ENCODE measurements at places on chromosomes 4 and X.

DNA sequence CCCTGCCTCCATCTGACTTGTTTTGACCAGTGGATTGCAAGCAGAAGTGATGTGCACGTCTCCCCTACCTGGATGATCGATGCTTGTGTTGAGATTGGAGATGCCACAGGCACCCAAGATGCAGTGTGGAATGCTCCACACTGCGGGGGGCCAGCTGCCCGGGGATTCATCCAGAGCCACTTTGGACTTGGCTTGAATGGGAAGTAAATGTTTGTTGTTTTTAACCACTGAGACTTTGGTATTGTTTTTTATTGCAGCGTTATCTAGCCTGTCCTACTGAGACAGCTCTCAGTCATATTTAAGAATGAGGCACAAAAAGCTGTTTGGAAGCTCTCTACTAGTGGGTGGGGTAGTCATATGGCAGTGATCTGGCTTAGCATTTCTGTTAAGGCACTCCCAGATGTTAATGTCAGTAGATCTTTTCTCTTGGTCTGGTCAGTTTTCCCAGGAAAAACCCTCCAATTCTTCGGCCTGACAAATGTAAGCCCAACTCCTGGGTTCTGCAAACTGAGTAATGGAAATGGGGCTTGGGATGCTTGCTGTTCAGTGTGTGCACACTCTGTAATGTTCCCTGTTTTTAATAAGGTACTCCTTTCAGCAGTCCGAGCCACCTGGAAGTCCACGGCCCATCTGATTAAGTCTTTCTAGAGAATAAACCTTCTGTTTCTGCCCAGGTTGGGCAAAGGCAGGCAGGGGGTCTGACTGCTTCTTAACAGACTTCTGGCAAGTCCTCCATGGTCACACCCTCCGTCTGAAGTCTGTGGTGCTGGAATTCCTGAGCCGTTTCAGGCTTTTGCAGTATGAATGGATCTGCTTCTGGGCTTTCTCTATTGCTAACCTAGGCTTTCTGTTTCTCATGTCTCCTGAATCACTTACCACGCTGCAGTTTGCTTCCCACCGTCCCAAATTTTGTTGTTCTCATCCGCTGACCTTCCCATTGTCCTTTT is 74.8 kb downstream of the WWC2 start:
- DNase-seq, result no peak

GRCh38 chr4:56732301-56732700 is 51.2 kb upstream of the HOPX start:
- DNase-seq, result no peak

DNA sequence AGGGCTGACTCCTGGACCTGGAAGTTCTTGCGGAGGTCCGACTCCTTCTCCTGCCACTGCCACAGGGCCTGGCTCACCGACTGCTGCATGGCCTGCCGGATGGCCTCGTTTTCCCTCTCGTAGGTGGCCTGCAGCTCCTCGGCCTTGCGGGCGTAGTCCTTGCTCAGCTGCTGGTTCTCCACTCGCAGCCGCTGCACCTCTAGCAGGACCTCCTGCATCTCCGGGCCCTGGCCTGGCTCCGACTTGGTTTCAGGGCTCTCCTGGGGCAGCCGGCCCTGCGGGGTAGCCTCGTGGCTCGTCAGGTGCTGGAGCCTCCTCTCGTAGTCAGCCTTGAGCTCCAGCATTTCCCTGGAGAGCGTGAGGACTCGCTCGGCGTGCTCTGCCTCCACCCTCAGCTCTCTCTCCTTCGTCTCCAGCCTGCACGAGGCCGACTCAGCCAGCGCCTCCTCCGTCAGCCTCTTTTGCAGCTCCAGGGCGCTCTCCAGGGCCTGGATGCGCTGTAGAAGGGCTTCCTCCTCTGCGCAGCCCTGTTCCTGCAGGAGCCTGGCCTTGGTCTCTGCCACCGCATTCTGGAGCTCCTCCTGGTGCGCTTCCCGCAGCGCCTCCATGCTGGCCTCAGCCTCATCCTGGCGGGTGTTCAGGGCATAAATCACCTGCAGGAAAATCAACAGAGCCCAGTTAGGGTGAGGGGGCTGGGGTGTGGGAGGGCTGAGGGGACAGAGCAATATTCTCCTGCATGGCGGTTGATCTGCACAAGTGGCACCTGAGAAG is 72.2 kb downstream of the FAM184B start:
- no peak for DNase-seq

- DNase-seq, result no peak
Measured at GRCh38 chr4:4853371-4853823, 6.1 kb upstream of the MSX1 start.

- no peak for DNase-seq
Measured at GRCh38 chr4:42708625-42709024, 51.7 kb upstream of the ATP8A1 start.

GRCh38 chr4:12165616-12166015 is 736.9 kb upstream of the HS3ST1 start:
- no peak for DNase-seq

DNA sequence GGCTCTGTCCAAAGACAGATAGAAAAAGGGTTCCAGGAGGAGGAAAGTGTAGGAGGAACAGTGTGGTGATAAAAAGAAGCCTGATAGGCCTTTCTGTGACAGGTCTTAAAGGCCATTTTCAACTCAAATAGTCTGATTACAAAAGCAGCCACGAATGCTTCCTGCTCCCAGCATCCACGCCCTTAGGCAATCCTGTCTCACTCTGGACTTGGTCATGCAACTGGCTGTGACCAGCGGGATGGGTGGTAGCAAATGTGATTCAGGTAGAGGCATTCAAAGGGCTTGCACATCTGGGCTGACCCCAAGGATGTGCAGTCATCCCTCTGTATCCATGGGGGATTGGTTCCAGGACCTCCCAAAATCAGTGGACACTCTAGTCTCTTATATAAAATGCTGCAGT is 14.4 kb upstream of the SEPSECS start:
- DNase-seq, result no peak

DNA sequence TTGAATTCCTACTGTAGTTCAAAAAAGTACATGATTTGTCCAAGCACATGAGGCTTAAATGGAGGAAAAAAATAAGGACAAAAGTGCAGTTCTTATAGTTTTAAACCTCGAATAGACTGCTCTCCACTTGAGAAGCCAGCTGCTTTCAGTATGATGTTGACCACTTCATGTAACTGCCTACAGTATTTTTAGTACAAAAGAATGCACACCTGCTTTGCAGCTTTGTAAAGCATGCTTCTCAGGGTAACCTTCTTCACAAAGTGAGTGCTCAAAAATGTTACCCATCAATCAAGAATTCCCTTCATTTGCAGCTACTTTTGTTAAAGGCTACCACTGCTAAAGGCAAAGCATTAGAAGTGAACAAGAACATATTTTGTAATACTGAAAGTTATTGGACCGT is 83.4 kb upstream of the FAM47B start:
- DNase-seq, result peak; percentile 38

GRCh38 chrX:22803353-22803752 is 196.4 kb upstream of the DDX53 start:
- no peak for DNase-seq

DNA sequence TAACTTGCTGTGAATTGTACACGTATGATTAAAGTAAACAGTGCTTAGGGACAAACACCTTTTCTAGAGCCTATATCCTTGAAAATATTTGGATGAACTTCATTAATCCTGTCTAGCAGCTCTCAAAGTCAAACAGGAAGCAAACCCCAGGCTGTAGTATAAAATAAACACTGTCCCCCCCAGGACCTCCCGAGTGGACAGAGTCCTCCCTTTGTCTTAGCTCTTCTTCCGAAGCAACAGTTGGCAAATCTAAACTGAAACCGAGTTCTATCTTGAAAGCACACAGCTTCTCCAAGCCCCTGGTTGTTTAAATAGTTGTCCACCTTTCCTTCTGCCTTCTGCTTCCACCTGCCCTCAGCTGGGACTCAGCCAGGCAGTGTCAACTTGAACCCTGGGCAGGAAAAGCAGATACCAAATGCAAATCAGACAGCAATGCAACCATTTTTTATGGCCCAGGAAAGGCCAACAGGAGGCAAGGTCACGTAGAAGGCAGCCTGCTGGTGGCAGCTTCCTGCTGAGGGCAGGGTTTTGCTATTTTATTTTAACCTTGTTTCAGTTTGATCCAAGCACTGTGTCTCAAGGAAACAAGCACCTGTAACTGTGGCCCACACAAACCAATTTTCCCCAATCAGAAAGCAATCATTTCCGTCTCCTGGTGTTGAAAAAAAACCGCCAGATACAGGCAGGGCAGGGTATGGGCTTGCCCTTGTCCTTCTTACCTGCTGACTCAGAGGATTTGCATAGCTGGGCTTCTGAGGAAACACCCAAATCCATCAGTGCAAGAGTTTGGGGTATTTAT is 110.3 kb upstream of the KIT start:
- peak; percentile 43 for DNase-seq

DNA sequence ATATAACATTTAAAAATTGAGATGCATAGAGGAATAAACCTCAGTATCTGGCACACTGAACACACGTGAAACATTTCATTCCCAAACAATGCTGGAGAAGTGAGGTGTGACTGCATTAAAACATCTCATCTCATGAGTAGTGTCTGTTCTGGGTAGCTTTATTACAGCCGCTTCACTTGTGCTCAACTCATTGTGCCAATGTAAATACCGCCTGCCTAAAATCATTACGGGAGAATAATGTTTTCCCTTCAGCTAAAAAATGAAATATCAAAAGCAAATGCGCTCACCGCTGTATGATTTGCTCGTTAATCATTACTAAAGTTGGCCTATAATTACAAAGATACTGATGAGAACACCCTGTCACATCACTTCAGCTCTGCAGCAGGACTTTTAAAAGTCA is 110.2 kb upstream of the PRPS2 start:
- no peak for DNase-seq

GRCh38 chrX:78330068-78330467 is 2.7 kb upstream of the CYSLTR1 start:
- DNase-seq, result no peak

DNA sequence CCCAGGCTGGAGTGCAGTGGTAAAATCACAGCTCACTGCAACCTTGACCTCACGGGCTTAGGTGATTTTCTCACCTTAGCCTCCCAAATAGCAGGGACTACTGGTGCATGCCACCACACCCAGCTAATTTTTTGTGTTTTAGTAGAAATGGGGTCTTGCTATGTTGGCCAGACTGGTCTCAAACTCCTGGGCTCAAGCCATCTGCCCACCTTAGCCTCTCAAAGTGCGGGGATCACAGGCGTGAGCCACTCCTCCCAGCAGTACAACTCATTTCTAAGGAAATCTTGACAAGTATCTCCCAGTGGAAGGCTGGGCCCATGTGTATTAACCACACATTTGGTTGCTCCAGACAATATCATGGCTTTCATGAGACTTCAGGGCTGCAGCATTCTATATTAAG is 20.4 kb upstream of the PDLIM5 start:
- DNase-seq, result no peak

DNA sequence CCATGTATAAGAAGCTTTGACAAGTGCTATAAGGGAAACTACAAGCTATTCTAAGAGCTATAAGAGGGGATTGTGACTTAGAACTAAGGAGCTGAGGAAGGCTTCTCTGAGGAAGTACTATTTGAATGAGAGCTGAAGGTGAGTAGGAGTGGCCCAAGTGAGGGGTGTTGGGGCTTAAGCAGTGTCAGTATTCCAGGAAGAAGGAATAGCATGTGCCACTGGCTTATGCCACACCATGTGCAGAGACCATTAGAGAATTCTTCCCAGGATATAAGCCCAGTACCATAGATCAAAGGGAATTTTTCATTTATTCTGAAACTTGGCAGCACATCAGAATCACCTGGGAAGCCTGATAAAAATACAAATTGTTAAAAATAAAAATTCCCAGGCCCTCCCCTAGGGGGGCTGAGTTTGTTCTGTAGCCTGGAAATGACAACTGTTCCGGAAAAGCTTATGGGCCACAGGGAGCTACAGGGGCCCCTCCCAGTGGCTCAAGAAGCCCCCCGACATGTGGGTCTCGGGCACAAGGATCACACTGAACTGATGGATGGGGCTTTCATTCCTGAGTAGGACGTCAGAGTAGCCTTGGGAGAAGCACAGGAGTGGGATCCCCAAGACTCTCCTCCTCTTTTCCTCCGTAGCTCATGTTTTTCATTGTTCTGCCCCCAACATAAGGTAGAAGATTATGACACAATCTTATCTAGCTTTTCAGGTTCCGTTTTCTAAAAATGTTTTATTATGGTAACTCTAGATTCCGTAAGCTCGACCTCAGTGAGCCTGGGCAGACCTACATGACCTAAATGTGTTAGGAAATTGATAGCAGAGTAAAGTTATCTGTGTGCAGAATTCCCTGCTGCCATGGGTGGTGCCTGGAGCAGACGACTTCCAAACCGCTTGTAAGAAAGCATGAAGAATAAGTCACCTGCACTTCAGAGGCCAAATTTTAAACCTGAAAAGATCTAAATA is 119.3 kb downstream of the AFF1 start:
- no peak for DNase-seq

- no peak for DNase-seq
Measured at GRCh38 chr4:133464311-133464710, 315.2 kb downstream of the PCDH10 start.

DNA sequence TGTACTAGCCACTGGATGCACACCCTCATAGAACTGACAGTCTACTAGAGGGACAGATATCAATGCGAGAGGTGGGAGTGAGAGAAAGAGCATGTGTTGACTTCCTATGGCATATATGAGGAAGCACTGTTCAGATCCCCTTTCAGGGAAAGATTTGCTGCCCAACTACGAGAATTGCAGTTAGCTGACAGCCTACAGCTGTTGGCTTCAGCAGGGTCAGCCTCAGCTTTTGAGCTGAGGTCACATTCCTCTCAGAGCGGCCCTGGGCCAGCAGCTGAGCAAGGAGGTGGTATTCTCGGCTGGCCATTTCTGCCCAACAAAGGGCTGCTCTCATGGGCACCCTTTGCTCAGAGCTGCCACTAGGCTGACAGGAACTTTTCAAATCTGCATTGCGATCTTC is 580.2 kb downstream of the MID1IP1 start:
- no peak for DNase-seq

GRCh38 chr4:112185740-112186670 is 40.8 kb downstream of the FAM241A start:
- DNase-seq, result no peak

- DNase-seq, result no peak
Measured at GRCh38 chr4:48979914-48980579, 6.0 kb upstream of the CWH43 start.

- no peak for DNase-seq
Measured at GRCh38 chr4:82801910-82802521, 3.4 kb upstream of the SCD5 start.

GRCh38 chr4:498328-498904 is 540 bp downstream of the ZNF721 start:
- no peak for DNase-seq

- no peak for DNase-seq
Measured at GRCh38 chrX:97692575-97692974, 808.9 kb downstream of the RPA4 start.
